A549 treated with CpdA at 1 μM for 4 hours (cell line): ENCODE measurements at places on chromosomes 7 and 10. TPM values are rescaled to one million over a fixed set of nuclear protein-coding genes. Genes with fewer than 3 reads are reported as not detected.

The LRMDA gene
- 2.9 to 4.7 TPM (median 4.1 TPM) in 5 replicates for total RNA-seq

The SNCG gene
- total RNA-seq = 8.7 to 13.7 TPM (median 12.7 TPM) in 5 replicates

The SLC16A9 gene
- total RNA-seq = 0.07 to 0.24 TPM (median 0.09 TPM) in 5 replicates

The NAT16 gene
- total RNA-seq = 0.13 to 0.25 TPM (median 0.17 TPM) in 4 of 5 replicates, not detected in the other

The ALOX5 gene
- 0.22 to 0.90 TPM (median 0.61 TPM) in 5 replicates for total RNA-seq

The VPS41 gene
- total RNA-seq = 20.5 to 28.8 TPM (median 26.4 TPM) in 5 replicates

The LMOD2 gene
- total RNA-seq = not detected in 5 replicates

The GNGT1 gene
- total RNA-seq = 0.11 TPM in 1 of 5 replicates, not detected in the others

The SLC16A12 gene
- total RNA-seq = 0.03 to 0.11 TPM in 2 of 5 replicates, not detected in the others

The RBM20 gene
- 1.1 to 1.8 TPM (median 1.4 TPM) in 5 replicates for total RNA-seq

The TFPI2 gene
- 250 to 318 TPM (median 266 TPM) in 5 replicates for total RNA-seq
